ENCODE measurements at places on chromosomes 6 and 20.

DNA sequence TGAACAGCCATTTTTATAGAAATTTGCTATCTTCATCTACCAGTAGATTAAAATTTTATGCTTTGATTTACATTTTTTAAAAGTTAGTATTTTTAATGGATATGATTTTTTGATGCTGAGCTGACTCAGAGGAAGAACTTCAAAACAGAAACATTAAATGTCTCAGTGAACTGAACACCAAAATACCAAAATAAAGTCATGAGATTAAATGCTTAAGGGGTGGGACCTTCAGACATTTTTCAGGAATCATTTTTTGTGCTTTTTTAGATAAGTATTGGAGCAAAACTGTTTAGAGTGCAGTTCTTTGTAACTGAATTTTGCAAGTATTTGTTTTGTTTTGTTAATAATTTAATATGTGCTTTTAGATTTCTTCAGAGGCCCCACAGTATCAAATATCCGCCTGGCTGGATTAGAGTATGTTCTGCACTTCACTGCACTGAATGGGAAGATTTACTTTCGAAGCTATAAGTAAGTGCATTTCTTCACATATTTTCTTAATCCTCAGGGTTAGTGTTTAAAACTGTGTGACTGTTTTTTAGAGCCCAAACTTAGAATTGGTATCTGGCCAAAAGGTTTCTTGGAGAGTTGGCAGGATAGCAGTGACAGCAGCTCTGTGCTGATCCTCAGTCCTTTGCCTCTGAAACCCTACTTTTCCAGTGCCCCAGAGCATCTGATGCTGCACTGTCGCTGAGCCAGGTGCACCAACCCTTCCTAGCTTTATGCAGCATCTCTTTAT lies 33.7 kb downstream of the RPF2 start:
- no peak for DNase-seq

GRCh38 chr6:7590918-7591302 lies 912 bp downstream of the SNRNP48 start:
- no peak for DNase-seq

GRCh38 chr20:19427913-19428312 lies 215.5 kb downstream of the SLC24A3 start:
- no peak for DNase-seq

DNA sequence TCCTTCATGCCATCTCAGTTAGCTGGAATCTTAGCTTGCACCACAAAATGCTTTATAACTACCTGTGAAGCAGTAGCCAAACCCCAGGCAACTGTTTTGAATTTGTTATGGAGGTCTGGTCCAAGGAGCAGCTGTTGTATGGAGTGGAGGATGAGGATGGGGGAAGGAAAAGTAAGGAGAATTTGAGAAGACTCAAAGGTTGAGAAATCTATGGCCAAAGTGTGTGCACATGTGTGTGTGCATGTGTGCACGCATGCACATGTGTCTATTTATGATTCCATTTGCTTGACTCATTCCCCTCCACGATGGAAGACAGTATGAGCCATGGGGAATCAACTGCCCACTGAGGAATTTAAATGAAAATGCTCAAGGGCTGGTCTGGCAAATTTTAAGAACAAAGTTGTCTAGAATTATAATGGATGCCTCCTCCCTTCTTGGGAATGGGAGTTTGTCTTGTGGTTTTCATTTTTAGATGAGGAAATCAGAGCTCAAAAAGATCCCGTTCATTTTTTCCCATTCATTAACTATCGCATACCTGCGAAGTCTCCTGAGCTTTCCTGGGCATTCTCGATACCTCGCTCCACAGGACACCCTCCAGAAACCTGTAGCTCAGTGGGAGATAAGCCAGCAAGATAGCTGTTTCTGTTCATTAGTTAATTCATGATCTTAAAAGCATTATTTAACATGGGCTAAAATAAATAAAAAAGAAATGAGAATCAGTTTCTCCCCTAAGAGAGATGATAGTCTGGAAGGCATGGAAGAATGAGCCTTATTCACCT lies 152.3 kb upstream of the NEDD9 start:
- no peak for DNase-seq

- DNase-seq = no peak
These were observed 312.2 kb upstream of the SOX4 start for GRCh38 chr6:21281366-21281765.

- DNase-seq = no peak
These were observed 81.3 kb upstream of the NAA20 start for GRCh38 chr20:19935842-19936241.

GRCh38 chr20:45269754-45270270 lies 15.4 kb upstream of the SLPI start:
- no peak for DNase-seq
